ENCODE measurements at places on chromosomes 5 and 9. TPM values are rescaled to one million over a fixed set of nuclear protein-coding genes. Genes with fewer than 3 reads are reported as not detected.

Gene CTSV
- total RNA-seq = 0.46 TPM

Gene LURAP1L
- not detected for total RNA-seq

Gene PCDHGB7
- total RNA-seq = not detected

Gene SNCB
- total RNA-seq = not detected

Gene EGFLAM
- total RNA-seq = not detected

Gene APBA1
- total RNA-seq = 2.3 TPM

Gene CTXN3
- total RNA-seq = not detected

Gene LTC4S
- 1.4 TPM for total RNA-seq

Gene SHC3
- not detected for total RNA-seq

Gene TMEM174
- total RNA-seq = not detected

Gene PCDHB4
- not detected for total RNA-seq

Gene TYRP1
- total RNA-seq = not detected

Gene LECT2
- total RNA-seq = not detected

Gene ARID3C
- 0.69 TPM for total RNA-seq

Gene GABRA6
- total RNA-seq = not detected

Gene TMEM171
- total RNA-seq = not detected

Gene CATSPER3
- total RNA-seq = 1.2 TPM

Gene GNG10
- total RNA-seq = 19.3 TPM

Gene TICAM2
- total RNA-seq = 1.1 TPM

Gene DUSP1
- total RNA-seq = 11.3 TPM

Gene HRH2
- 21.7 TPM for total RNA-seq

Gene CDKN2B-AS1
- 4.4 TPM for total RNA-seq

Gene DIRAS2
- not detected for total RNA-seq

Gene SLC46A2
- not detected for total RNA-seq

Gene CD274
- total RNA-seq = 10.7 TPM

Gene SOWAHA
- total RNA-seq = not detected

Gene PCDHA7
- not detected for total RNA-seq

Gene MARCHF11
- total RNA-seq = not detected

Gene KIF4B
- not detected for total RNA-seq

Gene ZBED3
- 0.71 TPM for total RNA-seq

Gene SHISAL2B
- total RNA-seq = not detected

Gene TEX48
- total RNA-seq = 0.97 TPM

Data from activated CD4-positive, alpha-beta T cell treated with anti-CD3 and anti-CD28 coated beads, Interleukin-2, amount 10 ng/mL, durations not matched to agents 7 days and 5 days (primary cell).